ENCODE measurements at places on chromosomes 2 and 18.

GRCh38 chr2:108602422-108602821 lies 68.2 kb downstream of the LIMS1 start:
- DNase-seq = no peak

GRCh38 chr2:146048141-146048540 lies 1528.2 kb upstream of the ZEB2 start:
- no peak for DNase-seq

- DNase-seq = no peak
These were observed 38.5 kb downstream of the AKAIN1 start for GRCh38 chr18:5158587-5158986.

DNA sequence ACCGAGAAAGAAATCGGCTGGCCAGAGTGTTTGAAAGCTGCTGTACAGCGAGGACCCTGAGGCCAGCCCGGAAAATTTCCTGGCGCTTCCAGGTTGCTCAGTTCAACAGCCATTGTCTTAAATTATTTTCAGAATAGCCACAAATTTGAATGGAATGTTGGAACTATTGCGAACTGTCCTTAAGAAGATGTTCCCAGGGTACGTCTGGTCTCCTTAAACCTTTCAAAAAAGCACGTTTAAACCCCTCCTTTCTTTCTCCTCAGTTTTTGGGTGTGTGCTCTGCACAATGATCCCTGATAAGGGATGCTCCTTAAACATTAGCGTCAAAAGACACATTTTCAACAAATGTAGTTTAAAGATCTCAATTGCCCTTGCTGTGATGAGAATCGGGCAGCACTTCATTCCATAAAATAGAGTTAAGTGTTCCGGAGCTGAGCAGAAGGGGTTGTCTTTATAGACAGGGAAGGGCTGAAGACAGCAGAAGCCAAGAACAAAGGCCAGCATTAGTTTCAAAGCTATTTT lies 14.5 kb upstream of the LPIN2 start:
- no peak for DNase-seq

DNA sequence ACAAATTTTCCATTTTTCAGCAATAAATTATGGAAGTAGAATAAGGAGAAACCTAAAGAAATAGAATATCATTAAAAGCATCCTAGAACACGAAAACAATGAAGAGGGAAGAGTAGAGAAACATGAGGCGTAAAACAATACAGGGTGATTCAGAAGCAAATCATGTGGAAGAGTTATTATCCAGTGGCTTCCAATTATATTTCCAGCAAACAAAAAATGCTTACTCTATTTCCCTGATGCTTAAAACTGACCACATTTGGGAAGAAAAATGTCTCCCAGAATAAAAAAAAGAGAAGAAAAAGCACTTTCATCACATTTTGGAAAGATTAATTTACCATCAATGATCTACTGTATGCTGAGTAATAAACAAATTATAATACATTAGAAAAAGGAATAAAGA lies 192.6 kb downstream of the CD226 start:
- no peak for DNase-seq

- DNase-seq = no peak
These were observed 242.2 kb downstream of the FHOD3 start for GRCh38 chr18:36539674-36540231.

DNA sequence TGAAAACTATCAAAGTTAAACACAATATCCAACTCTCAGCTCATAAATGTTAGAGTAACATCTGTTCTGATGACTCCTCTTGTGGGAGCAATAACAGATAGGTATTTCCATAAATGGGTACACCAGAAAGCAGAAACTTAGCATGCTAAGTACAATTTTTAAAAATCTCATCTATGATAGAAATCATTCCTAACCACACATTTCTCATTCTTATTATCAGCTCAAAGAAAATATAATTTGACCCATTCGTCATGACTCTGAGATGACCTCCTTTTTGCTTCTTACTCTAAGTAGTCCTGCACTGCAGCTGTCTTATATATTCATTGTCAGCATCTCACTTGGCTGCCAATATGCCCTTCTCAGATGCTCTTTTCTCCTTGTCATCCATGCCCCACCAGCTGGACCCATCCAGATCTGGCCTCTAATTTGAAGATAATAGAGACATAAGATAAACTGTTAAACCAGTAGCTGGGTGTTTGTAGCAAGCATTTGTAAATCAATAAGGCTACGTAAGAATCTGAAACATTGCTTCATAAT lies 298.3 kb downstream of the KCNS3 start:
- DNase-seq = no peak

- DNase-seq = no peak
These were observed 102.3 kb upstream of the ODC1 start for GRCh38 chr2:10550206-10551001.

DNA sequence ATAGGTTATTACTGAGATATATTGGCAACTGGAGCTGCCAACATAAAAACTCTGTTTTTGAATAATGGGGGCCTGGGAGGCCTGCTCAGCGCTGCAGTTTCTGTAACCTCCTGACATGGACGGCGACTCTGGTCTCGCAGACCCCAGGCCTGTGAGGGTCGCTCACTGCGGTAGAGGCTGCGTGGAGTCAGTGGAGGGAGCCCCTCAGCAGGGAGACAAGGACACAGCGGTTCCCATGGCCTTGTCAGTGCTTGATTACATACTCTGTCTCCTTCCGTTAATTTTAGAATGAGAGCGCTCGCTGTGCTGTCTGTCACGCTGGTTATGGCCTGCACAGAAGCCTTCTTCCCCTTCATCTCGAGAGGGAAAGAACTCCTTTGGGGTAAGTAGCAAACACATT lies 858 bp downstream of the TPO start:
- no peak for DNase-seq

DNA sequence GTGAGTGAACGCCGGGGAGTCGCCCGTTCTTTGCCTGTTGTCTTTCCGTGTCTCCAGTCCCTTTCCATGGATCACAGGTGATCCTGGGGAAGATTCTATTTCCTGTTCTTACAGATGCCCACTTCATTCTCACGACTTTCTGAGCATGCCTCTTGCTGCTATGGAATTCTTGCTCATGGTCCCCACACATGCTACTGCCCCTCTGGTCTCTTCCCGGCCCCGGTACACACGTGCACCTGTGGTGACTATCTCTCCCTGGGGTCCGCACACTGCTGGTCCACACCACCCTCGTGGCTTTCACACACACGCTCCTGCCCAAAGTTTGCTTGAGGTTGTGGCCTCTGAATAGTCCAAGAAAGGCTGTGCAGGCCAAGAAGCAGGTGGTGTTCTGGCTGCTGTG lies 67.9 kb upstream of the ALKAL2 start:
- DNase-seq = no peak

- no peak for DNase-seq
These were observed 29.4 kb upstream of the IL1RN start for GRCh38 chr2:113098041-113098440.

DNA sequence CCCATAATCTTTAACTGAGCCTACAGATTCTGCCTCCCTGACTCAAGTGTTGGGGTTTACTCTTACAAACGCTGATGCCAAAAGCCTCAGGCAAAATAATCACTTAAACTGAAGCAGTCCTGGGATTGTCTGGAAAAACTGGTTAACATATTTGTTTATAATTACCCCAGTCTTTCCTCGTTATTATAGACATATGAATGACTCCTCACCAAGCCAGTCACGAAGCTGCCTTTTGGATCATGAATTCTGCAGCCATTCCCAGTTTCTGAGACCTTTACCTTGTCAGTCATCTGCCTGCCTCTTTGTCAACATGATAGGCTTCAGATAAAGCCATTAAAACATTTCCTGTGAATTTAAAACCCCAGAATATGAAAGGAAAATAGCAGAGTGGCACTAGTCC lies 46.4 kb downstream of the MREG start:
- no peak for DNase-seq

DNA sequence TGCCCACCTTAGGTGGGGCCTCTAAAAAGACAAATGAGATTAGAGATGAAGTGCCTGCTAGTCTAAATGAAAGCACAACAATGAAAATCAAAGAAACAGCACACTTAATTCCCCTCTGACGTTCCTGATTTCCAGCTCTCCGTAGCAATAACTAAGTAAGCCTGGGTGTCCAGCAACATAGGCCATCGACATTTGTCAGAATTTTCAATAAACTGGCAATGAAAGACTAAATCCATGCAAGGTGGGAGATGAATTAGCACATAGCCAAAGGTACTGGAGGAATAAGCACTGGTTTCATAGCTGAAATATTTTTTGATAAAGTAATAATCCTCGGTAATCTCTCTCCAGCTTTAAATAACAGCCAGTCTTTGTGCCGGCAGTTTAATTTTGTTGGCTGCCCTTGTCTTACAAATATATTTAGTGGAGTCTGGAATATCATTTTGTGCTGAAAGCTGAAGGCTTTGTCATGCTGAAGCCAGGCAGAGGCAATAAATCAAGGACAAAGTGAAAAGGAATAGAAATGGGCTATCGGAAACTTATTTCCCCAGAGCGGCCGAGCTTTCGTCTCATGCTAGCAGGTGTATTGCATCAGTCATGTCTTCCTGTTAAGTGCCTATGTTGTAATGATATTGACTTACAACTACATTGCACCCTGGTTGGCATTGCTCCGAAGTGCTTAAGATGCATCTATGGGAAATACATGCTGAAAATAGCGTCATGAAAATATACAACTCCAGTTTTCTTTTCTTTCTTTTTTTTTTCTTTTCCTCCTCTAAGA lies 790.1 kb downstream of the CNTNAP5 start:
- DNase-seq = no peak

GRCh38 chr18:2448565-2449151 lies 122.6 kb downstream of the METTL4 start:
- DNase-seq = no peak

DNA sequence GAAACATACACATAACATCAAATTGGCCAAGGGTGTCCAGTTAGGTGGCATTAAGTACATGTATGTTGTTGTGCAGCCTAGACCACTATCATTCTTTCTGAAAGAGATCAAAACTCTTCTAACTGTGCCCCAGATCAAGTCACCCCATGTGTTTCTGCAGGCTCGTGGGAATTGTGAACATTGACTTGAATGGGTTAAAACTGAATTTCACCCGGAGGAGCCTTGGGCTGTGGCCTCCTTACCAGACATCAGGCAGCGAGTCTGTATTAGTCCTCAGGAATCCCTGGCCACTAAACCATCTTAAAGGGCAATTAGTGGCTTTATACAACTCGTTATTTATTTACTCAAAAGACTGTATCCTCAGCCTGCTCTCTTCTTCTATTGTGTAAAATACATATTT lies 149.0 kb upstream of the REV1 start:
- DNase-seq = no peak

GRCh38 chr18:59607078-59607379 lies 90.2 kb downstream of the CCBE1 start:
- DNase-seq = no peak

DNA sequence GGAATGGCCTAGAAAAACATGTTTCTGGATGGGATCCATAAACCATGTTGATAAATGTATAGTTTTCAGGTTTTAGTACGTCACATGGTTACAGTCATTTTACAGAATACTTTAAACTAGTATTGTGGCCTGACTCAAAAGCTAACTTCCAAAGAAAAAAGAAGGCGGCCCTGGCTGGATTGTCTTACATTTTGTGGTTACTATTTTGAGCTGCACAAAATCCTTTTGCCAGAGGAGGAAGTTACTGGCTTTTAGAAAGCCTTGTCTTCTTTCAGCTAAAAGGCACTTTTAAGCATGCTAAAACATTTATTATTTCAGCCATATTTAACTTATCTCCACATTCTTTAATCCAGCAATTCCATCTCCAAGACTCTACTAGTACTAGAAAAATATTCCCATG lies 227.9 kb downstream of the CDH2 start:
- DNase-seq = no peak

DNA sequence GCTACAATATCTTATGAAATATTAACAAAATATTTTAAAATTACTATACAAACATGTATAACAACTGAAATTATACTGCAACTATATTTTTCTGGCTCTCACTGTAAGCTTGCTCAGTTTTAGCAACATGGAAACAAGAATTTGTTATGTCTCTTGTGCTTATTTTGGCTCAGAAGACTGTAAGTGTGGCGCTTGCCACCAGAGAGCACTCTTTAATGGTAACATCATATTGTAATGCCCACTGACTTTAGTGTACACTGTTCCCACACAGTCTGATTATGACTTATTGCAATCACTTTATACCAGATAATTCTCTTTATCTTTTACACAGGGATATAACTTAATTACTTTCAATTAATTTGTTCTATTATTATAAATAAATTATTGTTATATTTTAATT lies 1500.6 kb upstream of the TMEFF2 start:
- DNase-seq = no peak

- no peak for DNase-seq
These were observed 46.7 kb downstream of the TMEM185B start for GRCh38 chr2:120176526-120176925.

DNA sequence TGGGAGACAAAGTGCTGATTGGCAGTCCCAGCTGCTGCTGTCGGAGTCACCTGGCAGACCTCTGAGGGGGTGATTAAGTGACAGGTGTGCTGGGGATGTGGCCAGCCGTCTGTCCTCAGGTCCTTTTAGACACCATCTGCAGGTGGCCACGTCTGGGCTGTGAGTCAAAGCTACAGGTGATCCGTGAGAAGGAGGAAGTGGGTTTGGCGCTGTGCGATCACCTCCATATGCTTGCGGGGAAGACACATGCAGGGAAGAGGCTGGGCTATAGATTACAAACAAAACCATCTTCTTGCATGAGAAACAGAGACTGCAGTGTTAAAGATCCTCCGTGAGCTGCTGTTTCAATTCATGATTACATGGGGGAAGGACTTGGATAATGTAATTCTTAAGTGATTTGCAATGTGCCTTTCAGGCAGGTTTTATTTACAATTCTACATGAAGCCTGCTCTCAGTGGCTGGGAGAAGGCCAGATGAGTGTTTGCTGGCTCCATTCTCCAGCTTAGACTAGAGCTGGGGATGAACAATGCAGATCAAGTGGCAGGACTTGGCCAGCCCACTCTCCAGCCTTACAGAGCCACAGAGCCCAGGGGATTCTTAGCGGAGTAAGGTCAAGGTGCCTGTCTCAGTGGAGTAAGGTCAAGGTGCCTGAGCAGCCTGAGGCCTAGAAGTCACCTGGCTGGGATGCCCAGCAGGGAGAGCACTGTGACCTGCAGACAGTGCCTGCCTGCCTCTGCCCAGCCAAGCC lies 87.8 kb downstream of the LYPD1 start:
- no peak for DNase-seq

GRCh38 chr2:230650585-230651137 lies 62.0 kb upstream of the CAB39 start:
- no peak for DNase-seq

- DNase-seq = no peak
These were observed 78.4 kb upstream of the CTDP1 start for GRCh38 chr18:79601234-79601633.

GRCh38 chr2:193272011-193272410 lies 1077.3 kb upstream of the TMEFF2 start:
- DNase-seq = no peak
